ENCODE measurements at places on chromosomes 6 and 20. TPM values are rescaled to one million over a fixed set of nuclear protein-coding genes. Genes with fewer than 3 reads are reported as not detected.

DNA sequence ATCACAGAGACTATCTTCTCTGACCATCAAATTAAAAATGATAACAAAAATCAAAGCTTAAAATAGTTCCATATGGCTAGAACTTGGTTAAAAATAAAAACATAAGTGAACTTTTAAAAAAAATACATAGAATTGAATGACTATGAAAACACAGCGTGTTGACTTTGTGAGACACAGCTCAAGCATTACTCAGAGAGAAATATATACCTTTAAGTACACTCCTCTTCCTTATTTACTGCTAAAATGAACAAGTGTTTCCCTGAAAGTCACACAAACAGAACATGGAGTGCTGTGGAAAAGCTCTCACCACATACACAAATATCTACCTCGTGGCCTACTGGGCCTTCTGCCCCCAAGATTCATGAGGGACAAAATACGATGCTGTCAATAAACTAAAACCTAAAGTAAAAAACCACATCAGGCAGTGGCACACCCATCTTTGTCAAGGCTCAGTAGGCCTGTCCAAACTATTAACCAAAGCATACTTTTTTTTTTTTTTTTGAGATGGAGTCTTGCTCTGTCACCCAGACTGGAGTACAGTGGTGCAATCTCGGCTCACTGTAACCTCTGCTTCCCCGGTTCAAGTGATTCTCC, 7.5 kb downstream of the FAXC start:
- DNase-seq = no peak

GRCh38 chr6:96651816-96652215, 88.9 kb downstream of the FHL5 start:
- no peak for DNase-seq

GRCh38 chr20:3767427-3768341, at the start of gene ADISSP:
Gene ADISSP (minus strand): TSS chr20:3767753. CDS start chr20:3760100, 7,653 bp downstream.
- DNase-seq = peak; percentile 99

GRCh38 chr6:26392932-26393636, 9.0 kb upstream of the BTN3A1 start:
- DNase-seq = no peak

- peak; percentile 89 for DNase-seq
Measured at GRCh38 chr20:25584905-25585704, at the start of gene NINL. Gene NINL (minus strand): TSS chr20:25585531. CDS start chr20:25526587, 58,944 bp downstream.

GRCh38 chr20:47358672-47359529, 2.4 kb upstream of the ZMYND8 start:
- no peak for DNase-seq

- no peak for DNase-seq
Measured at GRCh38 chr6:157461000-157461915, 80.3 kb downstream of the ZDHHC14 start.

DNA sequence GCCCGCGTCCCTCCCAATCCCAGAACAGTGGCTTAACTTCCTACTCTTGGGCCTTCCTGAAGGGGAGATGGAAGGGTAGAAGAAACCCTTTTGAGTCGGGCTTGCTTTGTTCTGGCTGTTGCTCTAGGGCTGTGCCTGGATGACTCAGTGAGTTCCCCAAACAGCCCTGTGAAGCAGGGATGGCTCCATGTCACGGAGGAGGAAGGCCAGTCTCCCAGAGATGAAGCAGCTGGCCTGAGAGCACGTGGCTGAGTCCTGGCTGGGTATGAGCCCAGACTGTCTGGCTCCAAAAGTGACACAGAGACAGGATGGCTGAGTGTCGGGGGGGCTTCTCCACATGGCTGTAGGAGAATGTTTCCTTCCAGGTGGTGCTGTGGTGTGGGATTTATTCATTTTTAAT, 4.6 kb downstream of the SYTL3 start:
- no peak for DNase-seq

GRCh38 chr6:170160628-170161611, 130.0 kb downstream of the DLL1 start:
- DNase-seq = no peak

GRCh38 chr6:14134211-14134910, 16.8 kb downstream of the CD83 start:
- DNase-seq = no peak

- DNase-seq = peak; percentile 92
Measured at GRCh38 chr6:50832912-50833311, 14.2 kb downstream of the TFAP2B start.

- no peak for DNase-seq
Measured at GRCh38 chr6:9942131-9942530, 472.7 kb downstream of the TFAP2A start.

DNA sequence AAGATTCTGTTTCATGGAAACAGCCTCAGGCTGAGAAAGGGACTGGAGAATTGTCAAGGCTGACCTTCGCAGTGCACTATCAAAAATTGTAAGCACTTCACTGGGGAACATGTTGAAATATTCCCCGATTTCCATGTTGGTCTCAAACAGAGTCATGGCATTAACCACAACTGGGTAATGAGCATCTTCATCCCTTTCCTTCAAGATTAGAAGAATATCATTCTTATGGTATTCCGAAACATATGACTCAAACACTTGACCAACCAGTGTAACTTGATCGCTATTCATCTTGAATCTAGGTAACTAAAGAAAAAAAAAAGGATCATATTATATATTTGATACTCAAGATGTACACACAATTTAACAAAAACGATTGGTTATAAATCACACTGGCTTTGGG, 3.5 kb downstream of the MCM9 start:
- no peak for DNase-seq

DNA sequence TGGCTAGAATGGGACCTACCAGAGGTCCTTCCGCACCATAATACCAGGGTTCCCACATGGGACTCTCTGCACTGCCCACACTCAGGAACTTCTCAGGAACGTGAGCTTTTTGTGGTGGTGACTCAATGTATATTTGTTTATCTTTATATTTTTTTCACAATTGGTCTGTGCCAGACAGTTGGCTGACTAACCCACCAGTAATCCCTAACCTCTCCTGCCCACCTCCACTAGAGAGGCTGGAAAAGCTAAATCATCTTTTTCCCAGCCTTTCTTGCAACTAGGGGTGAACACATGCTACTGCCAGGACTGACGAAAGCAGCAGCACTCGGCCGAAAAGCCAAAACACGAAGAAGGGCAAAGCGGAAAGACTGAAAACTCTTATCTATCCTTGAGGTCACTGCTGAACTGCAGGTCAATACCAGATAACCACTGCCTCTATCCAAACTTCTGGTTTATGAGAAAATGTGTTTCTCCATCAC, 112.9 kb downstream of the TRERF1 start:
- DNase-seq = no peak

GRCh38 chr6:96460052-96460700, 61.4 kb upstream of the UFL1 start:
- DNase-seq = no peak

- no peak for DNase-seq
Measured at GRCh38 chr20:56323656-56324055, 35.1 kb upstream of the FAM210B start.

GRCh38 chr6:90078513-90079289, 184.4 kb downstream of the GJA10 start:
- no peak for DNase-seq

DNA sequence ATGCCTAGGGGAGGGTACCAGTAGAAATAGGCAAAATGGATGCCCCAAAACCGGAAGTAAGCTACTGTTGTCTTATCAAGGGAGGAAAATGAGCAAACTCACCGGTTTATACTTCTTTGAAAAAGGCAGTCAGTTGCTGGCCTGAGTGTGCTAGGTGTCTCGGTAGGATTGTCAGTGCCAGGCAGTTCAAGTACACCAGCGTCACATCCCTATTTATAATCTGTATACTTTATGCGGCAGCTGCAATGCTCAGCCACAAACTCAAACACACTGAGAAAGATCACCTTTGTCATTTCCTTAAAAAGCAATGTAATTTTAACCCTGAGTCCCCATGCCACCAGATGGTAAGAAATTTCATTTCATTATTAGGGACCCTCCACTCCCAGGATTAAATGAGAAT, 196.2 kb downstream of the EYA2 start:
- no peak for DNase-seq

- no peak for DNase-seq
Measured at GRCh38 chr6:25868436-25869183, 5.4 kb downstream of the SLC17A3 start.

DNA sequence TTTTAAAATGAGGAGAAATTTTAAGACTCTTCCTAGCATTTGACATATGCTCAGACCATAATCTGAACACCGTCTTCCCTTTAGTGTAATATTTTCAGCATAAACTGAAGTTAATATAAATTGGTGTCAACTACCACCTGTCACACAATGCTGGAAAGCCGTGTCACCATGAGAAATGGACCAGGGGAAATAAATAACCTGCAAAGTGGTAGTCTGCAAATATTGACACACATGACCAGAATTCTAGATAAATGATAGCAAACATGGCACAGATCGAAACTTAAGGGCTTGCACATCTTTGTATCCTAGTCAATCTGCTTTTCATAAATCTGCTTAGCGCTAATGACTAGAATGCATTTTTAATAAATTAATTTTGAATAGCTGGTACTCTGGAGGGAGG, 191.9 kb downstream of the CD83 start:
- DNase-seq = no peak

- DNase-seq = no peak
Measured at GRCh38 chr6:80145921-80146320, 39.5 kb downstream of the BCKDHB start.

- DNase-seq = no peak
Measured at GRCh38 chr20:47227119-47227518, 129.4 kb downstream of the ZMYND8 start.

DNA sequence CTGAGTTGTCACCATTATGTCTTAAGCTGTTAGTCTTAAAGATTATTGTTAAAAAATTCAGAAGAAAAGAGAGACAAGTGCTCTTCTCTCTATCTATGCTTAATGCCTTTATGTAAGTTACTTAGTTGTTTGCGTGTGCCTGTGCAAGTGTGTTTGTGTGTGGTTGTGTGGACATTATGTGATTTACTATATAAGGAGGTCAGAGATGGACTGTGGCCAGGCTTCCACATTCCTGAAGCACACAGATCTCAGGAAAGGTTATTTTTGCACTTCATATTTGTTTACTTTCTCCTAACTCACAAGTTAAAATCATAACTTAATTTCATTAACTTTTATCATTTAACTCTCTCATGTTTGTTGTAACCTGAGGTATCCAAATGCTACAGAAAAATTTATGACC, 14.5 kb downstream of the ENPP4 start:
- DNase-seq = no peak

- no peak for DNase-seq
Measured at GRCh38 chr20:42894483-42894882, 295.2 kb downstream of the PTPRT start.

DNA sequence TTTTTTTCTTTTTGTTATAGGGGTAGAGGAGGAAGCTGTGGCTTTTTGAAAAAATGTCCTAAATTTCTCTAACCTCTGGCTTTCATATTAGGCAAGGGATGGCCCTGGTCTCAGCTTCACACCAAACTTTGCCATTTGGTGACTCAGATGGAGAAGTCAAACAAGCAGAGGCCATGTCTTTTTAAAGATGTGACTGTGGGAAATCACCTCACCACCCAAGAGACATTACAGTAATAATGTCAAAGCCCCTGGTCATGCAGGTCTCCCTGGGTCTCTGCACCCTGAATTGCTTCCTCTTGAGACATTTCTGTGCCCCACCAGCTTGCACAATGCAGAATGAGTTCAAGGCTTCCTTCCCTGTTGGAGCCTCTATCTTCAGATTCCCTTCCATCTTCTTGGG, 39.5 kb upstream of the ADGRF5 start:
- DNase-seq = no peak

Gene GTSF1L
- total RNA-seq = not detected

Gene PSORS1C1
- not detected for total RNA-seq

Gene TMEM74B
- not detected for total RNA-seq

Gene BPIFB2
- total RNA-seq = not detected

Gene OPRM1
- total RNA-seq = not detected

Gene SAYSD1
- total RNA-seq = 16.2 TPM

Gene SLC4A11
- total RNA-seq = 1.1 TPM

Gene SAMD10
- total RNA-seq = 7.2 TPM

Gene SNPH
- total RNA-seq = 0.43 TPM

Gene ZNF341
- total RNA-seq = 4.7 TPM

Gene SFTA2
- total RNA-seq = not detected

Gene CTAGE9
- total RNA-seq = not detected

Gene BCAS4
- total RNA-seq = 28.4 TPM

Gene FOXF2
- 0.13 TPM for total RNA-seq

Gene MANEA
- 14.6 TPM for total RNA-seq

Gene ENPP5
- not detected for total RNA-seq
